ENCODE measurements at places on chromosomes 16 and 17.

- no peak for DNase-seq
These were observed 1.1 kb upstream of the FASN start for GRCh38 chr17:82098939-82099763.

DNA sequence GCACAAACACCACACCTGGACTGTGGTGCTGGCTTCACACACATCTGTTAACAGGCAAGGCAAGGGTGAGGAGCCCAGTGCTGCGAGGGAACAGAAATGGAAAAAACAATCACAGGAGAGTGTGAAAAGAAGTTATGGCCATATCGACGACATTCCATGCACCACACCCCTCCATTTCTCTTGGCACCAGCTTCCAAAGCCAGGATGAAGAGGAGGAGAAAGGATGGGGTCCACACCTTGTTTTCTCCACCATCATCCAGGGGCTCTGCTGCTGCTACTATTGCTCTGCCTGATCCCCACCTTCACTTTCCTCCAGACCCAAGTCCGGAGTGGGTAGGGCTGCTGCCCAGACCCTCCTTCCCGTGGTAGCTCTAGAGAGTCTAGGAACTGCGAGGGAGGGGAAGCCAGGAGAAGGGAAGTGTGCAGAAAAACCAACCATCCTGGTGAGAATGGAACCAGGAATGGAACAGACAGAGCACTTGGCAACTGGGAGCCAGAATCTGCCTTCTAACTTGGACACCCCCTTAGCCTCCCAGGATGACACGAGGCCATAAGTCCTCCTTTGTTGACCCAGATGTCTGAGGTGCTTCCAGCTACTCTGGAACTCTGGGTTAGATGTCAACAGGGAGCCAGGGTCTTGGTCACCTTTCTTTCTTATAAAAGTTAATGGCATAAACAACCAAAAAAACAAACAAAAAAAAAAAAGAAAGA is 1.2 kb upstream of the PROCA1 start:
- DNase-seq = no peak

DNA sequence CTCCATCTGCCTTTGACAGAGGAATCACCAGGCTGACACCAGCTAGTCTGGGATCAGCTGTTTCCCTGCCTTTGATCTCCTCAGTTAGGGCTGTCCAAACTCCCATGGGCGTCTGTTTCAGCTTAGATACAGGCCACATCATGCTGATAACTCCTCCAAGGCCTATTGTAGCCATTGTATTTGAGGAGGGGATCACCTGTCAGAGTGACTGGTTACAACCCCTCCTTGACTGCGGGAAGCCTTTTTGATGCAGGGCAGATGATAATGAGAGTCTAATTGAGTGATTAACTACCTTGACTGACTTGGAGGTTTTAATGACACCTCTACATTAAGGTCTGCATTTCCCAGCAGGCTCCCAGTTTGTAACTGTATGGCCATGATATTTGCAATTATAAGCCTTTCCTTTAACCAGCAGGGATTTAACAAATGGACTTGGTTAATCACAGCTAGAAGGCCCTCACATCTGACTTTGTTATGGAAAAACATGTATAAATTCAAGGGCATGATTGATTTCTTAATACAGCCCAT is 863.5 kb downstream of the KCNJ2 start:
- DNase-seq = no peak

GRCh38 chr17:2094891-2095535 is 40.1 kb downstream of the HIC1 start:
- DNase-seq = no peak

DNA sequence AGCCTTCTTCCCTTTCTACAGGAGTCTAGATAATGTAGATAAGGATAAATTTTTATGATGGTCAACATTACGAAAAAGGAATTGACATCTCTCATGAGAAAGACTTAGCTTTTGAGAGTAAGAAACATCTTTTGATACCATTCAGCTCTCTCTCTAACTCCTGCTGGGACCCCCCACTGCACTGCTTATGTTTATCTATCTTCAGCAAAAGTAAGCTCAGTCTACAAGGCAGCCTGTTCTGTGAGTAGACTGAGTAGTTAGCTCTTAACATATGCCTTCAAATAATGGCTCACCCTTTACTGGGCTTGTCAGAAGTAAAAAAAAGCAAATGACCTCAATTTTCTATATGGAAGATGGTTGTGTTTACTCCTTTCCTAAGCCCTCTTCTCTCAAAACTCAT is 372.2 kb upstream of the CDH11 start:
- DNase-seq = no peak

GRCh38 chr17:16313139-16314090 is 39.9 kb downstream of the CENPV start:
- DNase-seq = no peak

DNA sequence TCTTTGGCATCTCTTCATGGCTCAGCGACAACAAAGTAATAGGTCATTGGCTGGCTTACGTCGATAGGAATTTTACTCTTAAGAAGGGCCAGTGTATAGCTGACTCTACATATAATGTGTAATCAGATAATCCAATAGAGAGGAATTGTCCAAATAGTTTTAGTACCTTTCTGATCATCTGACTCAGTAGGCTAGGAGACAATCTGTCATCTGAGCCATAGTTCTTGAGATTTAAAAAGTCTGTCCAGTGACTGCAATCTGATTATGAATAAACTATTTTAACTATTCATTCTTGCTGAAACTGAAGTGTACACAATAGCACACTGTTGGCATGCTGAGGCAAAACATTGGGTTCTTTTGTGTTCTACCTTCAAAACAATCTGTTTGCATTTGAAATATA is 21.4 kb upstream of the NOL11 start:
- DNase-seq = no peak

DNA sequence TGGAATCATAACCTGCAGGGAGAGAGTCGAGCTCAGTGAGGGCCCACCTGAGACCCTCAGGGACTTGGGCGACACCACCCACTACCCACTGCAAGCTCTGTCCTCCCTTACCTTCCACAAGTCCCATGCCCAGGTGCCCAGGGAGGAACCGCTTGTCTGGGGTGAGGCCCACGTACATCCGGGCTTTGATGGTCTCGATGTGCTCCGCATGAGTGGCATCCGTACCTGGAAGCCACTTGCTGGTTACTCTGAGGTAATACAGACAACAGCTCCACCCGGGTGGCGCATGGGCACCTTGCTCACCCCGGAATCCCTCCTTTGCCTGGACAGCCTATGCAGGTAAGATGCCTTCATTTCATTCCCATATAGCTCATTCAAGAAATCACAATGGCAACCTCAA is 24.8 kb downstream of the MIEF2 start:
- no peak for DNase-seq

GRCh38 chr16:71327720-71328119 is 30.8 kb upstream of the CALB2 start:
- no peak for DNase-seq

- DNase-seq = no peak
These were observed 84.9 kb downstream of the TMEM114 start for GRCh38 chr16:8505327-8505991.

- no peak for DNase-seq
These were observed 86.7 kb downstream of the ZFHX3 start for GRCh38 chr16:72961115-72961832.

Measured in stimulated activated CD4-positive, alpha-beta T cell treated with anti-CD3 and anti-CD28 coated beads, Interleukin-1b, Interleukin-23, amount 100 ng/mL, for 24 hours (primary cell).